ENCODE measurements at places on chromosomes 2 and 18.

- DNase-seq: peak; percentile 46
Observed at GRCh38 chr18:26621161-26622026, 73.0 kb upstream of the KCTD1 start.

DNA sequence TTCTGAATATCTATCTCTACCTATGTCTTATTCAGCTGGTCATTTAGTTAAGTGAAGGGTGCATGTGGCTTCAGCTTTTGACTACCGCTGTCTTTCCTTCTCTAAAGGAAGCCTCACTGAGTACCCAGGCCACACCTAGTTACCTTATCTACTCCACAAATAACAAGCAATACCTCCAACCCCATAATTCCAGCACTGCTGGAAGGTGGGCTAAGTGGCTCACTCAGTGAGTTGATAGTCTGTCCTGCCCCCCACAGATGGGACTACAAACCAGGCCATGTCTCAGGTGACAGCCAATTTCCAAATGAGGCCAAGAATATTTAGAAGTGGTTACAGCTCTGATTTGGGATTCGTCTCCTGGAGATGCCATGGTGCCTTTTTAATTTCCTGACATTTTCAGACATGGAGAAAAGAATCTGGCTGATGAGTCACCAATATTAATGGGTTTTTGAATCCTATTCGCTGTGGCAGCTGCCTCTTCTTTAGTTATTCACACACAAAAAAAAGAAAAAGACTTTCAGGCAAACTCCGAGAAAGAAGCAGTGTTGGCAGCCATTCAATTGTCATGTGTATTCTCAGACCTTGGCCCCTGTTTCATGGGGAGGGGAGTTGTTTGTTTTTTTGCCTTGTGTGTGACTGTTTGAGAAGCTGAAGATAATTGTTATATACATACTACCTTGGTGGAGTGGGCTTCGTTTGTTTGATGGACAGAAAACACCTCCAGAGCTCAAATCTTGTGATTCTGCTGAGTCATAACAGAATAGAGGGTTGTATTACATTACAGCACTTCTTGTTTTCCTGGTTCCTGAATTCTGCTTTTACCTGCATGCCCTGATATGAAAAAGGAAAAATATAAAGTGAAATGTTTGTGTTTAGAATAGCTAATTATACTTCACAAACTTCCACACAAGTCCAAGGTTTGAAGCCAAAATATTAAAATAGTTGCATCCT, 64.2 kb downstream of the SCG2 start:
- peak; percentile 32 for DNase-seq

GRCh38 chr2:154908327-154908726, 209.8 kb downstream of the KCNJ3 start:
- no peak for DNase-seq

GRCh38 chr2:238190445-238190844, 13.1 kb downstream of the ILKAP start:
- no peak for DNase-seq

DNA sequence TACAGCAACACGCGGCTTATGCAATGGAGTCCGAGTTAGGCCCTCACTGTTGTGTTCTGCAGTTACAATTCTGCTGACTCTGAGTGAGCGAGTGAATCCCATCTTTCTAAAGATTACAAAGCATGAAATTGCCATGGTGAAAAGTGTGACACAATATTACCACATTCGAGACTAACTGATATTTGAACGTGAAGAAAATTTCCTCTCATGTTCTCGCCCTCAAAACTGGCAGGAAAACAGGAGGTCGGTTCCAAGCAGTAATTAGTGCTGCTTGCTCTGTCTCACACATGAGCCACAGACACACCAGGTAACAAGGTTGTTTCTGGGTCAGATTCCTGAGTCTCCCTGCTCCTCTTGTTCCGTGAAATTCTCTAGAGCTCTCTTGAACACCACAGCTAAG, 93.7 kb upstream of the RIOK3 start:
- no peak for DNase-seq

- no peak for DNase-seq
Observed at GRCh38 chr18:46346213-46346612, 242.0 kb downstream of the HAUS1 start.
